Ureter (tissue), 1 donor: ENCODE measurements at places on chromosomes 2 and 18.

GRCh38 chr2:234165421-234165820 is 114.9 kb downstream of the SPP2 start:
- DNase-seq: no peak

DNA sequence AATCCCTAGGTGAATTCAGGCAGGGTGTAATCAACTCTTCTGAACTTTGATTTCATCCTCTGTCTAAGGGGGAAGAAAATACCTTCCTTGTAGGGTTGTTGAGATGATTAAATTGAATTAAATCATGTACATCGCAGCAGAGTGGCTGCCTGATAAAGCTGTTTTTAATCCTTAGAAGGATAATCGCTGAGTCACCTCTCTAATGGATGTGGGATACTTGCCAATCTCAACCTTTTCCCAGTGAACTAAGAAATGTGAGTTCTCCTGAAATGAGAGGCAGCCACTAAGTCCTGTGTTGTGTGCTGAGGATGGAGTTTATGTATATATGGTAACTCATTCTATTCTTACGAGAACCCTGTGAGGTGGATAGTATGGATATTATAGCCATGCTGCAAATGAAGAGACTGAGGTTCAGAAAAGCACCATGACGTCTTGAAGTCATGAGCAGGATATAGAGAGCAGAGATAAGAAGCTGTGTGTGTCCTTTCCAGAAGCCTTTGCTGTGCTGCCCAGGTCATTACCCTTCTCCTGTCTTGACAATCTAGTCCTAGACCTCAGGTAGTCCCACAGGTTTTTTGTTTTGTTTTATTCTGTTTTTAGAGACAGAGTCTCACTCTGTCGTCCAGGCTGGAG is 93.3 kb downstream of the HNRNPLL start:
- no peak for DNase-seq

DNA sequence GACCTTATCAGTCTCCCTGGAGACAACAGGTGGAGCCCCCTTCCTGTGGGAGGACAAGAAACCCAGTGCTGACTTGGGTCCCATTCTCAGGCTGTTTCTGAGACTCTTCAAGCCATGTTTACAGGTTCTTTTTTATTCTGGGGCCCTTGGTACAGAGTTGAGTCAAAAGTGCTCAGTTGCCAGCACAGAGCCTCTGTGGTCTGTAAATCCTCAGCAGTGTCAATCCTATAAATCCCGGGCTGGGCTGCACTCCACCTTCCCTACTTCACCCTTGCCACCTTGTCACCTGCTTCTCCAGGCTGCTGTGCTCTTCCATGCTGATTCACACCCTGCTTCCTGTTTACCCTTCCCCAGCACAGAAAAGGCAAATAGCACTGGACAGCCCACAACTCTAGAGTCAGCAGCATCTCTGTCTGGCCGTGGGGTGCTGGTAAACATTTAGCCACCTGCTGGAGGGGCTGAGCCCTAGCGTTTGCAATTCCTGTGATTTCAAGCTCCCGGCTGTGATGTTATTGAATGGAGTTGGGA is 74.7 kb downstream of the TNFRSF11A start:
- DNase-seq: no peak

DNA sequence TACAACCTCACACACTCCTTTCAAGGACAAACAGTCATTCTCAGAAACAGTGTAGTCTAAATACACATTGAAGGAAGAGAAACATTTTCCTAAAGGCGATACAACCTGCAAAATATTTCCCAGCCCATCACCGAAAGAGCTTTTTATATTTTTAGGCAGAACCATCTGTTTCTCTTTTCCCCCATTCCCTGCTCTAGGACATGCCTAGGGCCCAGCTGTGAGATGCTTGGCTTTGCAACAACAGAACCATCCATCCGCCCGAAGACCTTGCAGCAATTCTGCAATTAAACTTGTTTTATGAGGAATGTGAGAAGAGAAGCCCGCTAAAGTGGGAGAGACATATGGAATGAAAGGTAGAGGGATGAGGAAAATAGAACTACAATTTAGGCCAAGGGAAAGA is 105.6 kb upstream of the RFX8 start:
- DNase-seq: no peak

DNA sequence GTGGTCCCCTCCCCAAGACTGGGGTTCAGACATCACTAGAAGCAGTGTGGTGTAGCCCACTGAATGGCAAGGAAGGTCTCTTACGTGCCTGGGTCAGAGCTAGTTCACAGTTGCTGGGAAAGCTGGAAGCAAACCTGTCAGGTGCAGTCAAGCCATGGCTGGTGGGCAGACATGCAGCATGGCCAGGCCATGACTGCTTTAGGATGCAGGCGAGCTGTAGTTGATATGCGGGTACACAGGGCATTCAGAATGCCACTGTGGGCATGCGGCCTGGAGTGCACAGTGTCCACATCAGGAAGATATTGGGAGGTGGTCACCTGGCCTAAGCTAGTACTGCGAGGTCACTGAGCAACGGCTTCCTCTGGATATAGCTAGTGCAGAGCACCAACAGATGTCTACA is 11.8 kb upstream of the SLC9A4 start:
- DNase-seq: no peak

DNA sequence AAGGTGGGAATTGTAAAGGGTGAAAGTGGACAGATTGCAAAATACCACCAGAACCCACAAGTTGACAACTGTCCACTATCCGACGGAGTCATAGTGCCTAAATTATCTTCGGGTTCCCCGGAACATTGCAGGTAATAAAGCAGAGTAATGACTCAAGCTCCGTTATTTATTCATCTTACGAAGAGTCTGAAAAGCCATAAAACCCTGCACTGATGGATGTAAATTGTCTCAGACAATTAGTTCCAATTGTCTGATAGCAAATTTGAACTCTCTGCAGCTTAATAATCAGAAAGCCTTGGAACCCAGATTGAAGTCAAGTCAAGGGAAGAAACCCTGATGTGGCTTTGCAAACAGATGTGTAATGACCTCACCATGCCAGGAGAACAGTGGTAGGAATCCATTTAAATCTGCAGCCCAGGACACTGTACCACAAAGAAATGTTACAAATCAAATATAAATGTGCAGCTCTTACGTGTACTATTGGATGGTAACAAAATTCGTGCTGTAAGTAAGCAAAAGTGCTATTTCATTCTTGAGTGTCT is 437.3 kb upstream of the SOX11 start:
- DNase-seq: no peak

DNA sequence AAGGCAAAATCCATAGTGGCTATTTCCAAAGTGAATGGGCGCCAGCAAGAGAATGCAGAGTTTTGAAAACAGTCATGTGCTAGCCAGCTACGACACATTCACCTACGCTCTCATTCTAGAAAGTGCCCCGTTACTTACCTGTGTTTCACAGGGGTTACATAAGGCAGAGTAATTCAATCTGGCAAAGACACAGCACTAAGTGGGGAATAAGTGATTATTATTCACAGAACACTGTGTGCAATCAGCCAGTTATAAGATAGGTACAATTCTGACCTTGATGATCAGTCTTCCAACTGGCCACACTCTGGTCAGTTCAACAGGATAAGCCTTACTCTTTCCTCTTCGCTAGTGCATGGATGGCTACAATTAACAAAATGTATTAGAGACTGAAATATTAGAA is 105.8 kb downstream of the CABYR start:
- DNase-seq: no peak

GRCh38 chr2:226030369-226030768 is 630.9 kb downstream of the NYAP2 start:
- no peak for DNase-seq

DNA sequence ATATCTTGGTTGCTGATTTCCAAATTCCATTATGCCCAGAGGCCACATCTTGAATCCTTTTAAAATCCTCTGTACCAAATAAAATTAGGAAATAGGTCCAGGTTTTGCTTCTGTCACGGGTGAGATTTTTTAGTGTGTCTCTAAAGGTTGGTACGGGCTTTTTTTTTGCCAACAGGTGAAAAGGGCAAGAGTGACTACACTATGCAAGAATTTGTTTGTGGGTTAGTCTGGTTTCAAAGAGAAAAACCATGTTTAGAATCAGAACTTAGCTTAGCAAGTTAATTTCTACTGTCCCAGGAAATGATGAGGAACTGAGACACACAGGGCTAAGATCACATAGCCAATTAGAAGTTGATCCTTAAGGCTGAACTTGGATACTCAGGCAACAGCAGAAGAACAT is 41.7 kb downstream of the POLR1A start:
- no peak for DNase-seq

GRCh38 chr18:56473400-56474024 is 164.9 kb downstream of the TXNL1 start:
- DNase-seq: no peak

DNA sequence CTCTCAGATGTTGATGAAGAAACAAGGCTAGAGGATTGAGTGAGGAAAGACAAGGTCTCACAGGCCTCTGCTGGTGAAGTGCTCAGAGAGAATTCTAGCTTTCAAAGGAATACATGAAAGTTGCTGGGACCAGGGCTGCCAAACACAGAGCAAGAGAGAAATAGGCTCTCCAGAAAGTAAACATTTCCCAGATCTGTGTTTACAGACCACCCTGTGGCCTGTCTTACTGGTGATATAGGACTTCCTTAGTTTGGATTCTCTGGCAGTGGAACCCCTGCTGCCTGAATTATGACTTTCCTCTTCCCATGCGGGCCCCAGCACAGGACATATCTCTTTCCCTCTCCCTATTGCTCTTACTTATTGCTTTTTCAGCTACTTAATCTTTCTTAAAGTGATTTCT is 64.5 kb downstream of the TACR1 start:
- DNase-seq: no peak

DNA sequence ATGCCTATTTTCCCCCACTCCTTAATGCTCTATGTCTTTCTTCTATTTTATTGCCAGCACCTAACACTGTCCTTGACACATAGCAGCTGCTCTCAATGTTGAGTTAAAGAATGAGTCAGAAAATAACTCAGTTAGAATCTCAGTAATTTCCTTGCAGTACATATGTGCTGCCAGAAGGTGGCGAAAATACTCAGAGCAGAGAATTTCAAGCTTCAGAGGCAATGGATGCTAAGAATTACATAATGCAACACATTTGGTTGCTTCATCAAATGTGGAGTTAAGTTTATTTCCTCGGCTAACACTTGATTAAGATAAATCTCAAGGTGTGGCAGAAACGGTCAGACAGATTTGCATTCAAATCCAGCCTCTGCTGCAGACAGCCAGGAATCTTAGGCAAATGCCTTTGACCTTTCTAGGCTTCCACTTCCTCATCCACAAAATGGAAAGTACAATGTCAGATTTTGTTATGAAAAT is 105.6 kb downstream of the VSNL1 start:
- DNase-seq: peak; percentile 69

DNA sequence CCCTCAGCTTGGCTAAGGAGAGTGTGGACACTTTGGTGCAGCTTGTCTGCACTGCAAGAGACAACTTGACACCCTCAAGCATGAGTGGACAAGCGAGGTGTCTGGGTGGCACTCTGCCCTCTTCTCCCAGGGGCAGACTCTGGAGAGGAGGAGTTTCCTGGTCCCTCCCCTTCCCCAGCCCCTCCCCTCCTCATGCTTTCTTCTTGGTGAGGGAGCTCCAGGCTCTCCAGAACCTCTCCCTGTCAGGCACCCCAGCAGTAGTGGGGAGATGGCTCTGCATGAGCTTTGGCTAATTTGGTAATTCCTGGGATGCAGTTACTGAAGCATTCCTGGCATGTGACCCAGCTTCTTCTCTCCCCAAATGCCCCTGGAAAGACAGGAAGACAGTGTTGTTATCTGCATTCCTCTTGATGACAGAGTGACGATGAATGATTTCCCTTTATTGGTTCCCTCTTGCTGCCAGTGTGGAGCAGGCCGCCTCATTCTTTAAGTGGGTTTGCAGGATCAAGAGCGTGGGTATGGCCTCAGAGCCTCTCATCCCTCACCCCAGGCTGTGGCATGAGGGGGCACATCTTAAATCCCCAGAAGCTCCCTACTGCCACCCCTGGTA is 89.2 kb downstream of the STPG4 start:
- DNase-seq: no peak

DNA sequence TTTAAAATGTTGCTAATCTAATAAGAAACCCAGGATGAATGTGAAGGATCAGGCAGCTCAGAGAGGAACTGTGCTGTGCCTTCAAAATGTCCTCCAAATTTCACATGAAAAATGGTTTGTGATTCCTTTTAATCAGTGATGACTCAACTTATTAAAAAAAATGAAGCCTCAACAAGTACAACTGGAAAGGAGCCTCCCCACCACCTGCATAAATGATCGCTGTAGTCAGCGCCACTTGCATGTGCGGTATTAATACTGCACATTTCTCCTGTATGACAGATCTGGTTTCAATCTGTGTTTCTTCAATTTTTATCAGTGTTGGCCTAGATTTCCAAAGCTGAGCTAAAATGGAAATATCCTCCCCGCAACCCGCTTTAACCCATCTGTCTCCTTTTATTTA is 115.0 kb upstream of the TMEM200C start:
- no peak for DNase-seq

DNA sequence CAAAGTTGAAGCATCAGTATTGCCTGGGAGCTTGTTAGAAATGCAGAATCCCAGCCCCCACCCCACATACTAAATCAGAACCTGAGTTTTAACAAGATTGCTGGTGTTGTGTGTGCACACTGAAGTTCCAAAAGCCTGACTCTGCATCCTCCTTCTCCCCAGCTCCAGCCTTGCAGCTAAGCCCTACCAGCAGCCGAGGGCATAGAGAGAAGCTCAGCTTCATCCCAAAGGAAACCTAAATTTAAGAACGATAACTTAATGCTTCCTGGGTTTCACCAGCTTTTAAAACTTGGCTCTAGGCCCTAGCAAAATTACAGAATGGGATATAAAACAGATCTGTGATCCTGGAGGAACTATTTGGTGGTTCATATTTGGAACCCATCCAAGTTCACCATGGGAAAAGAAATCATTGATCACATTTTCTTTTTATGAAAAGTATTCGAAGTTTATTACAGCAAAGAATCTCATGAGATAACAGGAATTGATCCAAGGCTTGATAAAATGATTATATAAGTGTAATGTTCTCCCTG is 11.1 kb downstream of the SMYD1 start:
- no peak for DNase-seq

DNA sequence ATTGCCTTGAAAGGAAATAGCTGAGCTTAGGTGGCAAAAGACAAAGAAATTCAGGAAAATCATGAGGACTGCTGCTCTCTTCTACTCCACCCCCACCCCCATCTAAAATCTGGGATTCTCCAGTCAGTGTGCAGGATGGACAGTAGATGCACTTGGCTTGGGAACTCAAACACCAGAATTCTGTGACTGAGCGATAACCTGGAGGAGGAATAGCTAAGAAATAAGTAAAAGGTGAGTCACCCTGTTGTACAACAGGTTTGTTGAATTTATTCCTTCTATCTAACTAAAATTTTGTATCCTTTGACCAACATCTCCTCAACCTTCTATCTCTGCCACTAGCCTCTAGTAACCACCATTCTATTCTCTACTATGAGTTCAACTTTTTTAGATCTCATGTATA is 1029.9 kb upstream of the ACVR2A start:
- DNase-seq: no peak

DNA sequence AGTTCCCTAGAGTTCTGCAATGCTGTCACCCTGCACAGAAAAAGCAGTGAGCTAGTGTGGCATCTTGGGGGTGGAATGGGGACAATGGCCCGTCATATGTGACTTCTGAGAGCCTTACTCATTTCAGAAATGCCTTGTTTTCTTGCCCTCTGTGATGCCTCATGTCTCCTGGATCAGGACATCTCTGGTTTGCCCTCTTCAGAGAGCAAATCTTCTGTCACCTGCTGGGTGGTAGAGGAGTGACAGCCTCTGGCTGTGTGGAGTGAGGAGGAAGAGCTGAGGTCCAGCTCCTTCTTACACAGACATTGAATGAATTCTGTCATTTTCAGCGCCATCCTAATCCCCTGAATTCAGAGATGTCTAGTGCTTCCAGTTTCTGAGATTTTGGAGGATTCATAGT is 55.6 kb upstream of the PHLPP1 start:
- DNase-seq: no peak
